ENCODE measurements at places on chromosomes 5 and 9.

DNA sequence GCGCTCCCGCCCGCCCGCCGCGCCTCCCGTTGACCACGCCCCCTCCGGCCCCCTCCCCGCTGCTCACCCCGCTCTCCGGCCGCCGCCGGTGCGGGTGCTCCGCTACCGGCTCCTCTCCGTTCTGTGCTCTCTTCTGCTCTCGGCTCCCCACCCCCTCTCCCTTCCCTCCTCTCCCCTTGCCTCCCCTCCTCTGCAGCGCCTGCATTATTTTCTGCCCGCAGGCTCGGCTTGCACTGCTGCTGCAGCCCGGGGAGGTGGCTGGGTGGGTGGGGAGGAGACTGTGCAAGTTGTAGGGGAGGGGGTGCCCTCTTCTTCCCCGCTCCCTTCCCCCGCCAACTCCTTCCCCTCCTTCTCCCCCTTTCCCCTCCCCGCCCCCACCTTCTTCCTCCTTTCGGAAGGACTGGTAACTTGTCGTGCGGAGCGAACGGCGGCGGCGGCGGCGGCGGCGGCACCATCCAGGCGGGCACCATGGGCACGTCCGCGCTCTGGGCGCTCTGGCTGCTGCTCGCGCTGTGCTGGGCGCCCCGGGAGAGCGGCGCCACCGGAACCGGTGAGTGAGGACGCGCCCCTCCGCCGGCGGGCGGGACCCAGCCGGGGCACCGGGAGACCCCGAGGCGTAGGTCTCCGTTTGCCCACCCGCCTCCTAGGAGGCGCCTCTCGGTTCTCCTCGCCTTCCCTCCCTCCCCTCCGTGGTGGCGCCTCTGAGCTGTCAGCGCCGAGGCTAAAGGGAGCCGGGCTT, at the start of gene VLDLR:
VLDLR (plus strand) TSS at position 66 of the 739 bp plus-strand sequence; CDS start at position 469, 403 bp downstream.
- no peak for DNase-seq

- no peak for DNase-seq
Measured at GRCh38 chr9:125180876-125181275, 8.7 kb downstream of the PPP6C start.

- DNase-seq: no peak
Measured at GRCh38 chr9:121192959-121193640, 8.6 kb downstream of the RAB14 start.

GRCh38 chr5:1563617-1564181, 39.9 kb upstream of the LPCAT1 start:
- no peak for DNase-seq

GRCh38 chr5:110768138-110768860, 29.5 kb downstream of the SLC25A46 start:
- peak; percentile 45 for DNase-seq

GRCh38 chr9:104539275-104539674, 2.6 kb upstream of the OR13C3 start:
- no peak for DNase-seq

DNA sequence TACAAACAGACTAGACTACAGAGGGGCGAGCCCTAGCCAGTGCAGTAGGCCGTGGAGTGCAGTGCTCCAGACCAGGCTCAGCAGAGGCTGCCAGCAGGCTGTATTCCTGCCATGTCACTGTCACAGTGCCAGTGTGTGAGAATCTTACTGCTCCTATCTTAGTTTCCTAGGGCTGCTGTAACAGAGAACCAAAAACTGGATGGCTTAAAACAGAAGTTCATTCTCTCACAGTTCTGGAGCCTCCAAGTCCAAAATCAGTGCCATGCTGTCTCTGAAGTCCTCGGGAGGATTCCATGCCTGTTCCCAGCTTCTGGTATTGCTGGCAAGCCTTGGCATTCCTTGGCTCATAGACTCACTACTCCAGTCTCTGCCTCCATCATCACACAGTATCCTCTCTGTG, 75.0 kb upstream of the SAP30L start:
- no peak for DNase-seq

DNA sequence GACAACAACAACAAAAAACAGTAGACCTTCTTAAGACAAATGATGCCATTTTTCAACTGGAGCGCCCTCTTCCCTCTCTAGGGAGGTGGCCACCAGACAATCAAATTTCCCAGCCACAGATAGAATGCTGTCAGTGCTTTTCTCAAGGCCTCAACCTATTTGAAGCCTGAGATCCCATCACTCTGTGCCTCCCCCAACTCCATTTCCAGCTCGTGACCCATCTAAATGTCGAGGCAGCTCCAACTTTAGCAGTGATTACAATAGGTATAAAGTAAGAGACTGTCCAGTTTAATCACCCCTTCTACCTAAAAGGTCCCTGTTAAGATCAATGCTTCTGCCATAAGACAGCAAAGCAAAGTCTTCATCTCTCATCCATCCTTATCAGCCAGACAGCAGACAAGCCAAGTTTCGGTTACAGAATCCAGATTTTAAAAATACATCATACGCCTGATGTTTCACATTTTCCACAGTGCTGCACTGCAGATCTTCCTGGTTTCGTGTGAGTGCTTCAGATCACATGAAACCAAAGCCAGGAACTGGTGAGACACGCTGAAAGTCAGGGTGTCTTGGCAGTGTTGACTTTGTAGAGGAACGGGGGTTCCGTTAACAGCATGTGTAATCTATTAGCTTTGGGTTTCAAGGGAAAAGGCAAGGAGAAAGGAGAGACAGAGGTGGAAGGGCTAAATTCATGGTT, 447.8 kb downstream of the ENC1 start:
- no peak for DNase-seq

GRCh38 chr9:114351932-114352331, 22.3 kb downstream of the ORM2 start:
- DNase-seq: no peak

DNA sequence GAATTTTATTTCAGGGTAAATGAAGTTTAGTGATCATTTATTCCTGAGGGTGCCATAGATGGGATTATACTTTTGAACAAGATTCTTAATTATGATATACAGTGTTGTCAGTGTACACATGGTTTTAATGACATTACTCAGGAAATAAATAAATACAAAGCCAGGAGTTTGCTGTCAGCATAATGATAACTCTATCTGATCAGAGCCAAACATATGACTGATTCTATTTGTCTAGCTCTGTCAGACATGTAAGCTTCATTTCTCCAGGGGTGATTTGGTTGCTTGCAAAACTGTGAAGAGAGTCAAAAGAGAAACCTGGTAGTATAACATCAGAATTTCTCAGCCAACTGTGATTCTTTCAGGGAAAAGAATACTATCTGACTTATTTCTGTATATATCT, 1425.8 kb upstream of the C9orf72 start:
- DNase-seq: no peak

GRCh38 chr9:133762488-133763271, 24.5 kb upstream of the SARDH start:
- no peak for DNase-seq

GRCh38 chr5:122035913-122036312, 42.1 kb downstream of the LOX start:
- no peak for DNase-seq

- DNase-seq: no peak
Measured at GRCh38 chr5:82987188-82987587, 90.0 kb downstream of the TMEM167A start.

DNA sequence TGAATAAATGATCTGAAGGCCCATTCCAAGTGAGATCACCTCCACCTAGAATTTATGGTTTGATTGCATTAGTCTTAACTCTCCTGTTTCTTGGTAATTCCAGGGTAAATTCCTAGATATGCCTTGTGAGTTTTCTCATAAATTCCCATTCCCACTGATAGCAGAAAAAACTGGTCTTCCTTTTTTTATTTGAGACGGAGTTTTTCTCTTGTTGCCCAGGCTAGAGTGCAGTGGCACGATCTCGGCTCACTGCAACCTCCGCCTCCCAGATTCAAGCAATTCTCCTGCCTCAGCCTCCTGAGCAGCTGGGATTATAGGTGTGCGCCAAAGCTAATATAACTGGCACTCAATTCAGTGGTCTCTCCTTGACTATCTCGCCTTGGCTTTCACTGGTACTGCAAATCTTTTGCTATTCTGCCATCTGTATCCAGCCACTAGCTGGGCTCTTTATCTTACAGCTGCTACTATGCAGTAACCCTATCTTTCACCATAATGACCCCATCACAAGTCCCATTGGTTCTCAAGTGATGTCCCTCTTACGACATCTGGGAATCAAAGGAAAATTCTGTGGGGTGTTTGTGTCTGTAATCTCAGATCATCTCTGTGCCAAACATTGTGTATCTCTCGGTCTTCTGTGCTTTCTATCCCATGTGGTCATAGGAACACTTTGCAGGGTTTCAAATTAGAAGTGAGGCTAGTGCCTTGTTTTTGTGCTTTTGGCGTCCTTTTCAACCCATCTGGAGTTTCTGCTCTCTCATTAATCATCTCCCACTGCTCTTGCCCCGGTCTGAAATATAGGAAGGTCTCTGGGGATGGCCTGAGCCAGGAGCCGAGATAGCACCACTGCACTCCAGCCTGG, 14.4 kb downstream of the HNRNPK start:
- no peak for DNase-seq

DNA sequence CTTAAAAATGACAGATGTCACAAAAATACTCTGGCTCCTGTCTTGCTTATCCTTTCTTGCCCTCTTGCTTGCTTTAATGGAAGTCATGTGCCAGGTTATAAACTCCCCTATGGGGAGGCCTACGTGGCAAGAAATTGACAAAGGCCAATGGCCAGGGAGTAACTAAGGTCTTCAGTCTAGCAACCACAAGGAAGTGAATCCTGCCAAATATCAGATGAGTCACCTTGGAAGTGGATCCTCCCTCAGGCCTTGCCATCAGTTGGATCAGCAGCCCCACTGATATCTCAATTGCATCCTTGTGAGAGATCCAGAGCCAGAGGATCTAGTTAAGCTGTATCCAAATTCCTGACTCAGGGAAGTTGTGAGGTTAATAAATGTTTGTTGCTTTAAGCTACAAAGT, 82.8 kb downstream of the CAAP1 start:
- peak; percentile 28 for DNase-seq

DNA sequence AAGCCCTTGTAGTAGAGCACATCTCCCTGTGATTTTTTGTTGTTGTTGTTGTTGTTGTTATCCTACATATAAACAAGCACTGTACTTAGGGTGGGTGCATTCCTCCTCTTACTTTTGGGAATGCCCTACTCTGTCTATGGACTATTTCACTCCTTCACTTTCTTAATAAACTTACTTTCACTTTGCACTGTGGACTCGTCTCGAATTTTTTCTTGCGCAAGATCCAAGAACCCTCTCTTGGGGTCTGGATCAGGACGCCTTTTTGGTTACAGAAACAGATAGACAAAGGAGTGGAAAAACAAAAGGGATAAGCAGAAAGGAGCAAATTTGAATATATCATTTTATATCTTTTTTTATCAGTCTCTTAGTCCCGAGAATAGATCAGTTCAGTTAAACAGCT, 14.4 kb upstream of the PAIP1 start:
- DNase-seq: no peak

DNA sequence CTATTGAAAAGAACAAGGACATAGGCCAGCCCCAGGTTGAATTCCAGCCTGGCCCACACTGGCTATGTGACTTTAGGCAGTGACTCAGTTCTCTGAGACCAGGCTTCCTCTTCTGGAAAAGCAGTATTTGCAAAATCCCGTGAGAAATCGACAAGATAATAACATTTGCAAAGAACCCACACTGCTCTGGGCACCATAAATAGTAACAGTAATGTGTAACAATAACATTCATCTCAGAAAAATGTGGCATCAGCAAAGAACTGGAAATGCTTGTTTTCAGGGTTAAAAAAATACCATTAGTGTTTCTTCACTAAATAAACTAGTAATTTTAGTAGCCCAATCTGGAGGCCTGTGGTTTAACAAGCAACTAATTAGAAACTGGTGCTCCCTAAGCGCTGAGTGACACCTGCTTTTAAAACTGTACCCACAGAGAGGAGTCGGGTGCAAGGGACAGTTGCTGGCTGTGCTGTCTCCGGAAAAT, 148.4 kb downstream of the TTLL11 start:
- peak; percentile 33 for DNase-seq

DNA sequence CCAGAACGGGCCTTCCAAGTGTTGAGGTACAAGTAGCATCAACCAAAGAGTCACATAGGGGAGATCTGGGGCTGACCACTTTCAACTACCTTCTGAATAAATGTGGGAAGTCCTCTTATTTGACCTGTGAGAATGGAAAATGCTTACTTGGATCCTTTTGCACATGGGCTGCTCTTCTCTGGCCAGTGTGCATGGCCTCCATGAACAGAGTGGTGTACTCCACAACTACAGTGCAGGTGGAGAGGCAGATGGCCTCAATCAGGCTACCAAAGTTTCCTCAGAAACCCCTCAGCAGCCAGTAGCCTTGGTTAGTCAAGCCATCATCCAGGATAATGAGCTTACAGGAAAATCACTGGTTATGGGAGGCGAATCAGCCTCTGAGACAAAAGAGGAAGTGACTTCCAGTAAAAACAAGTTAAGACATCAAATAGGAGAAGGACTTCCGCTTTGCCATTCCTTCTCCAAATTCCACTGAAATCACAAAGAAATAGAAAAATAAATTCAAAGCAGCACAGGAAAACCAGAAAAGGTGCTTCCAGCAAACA, 18.3 kb upstream of the FCHO2 start:
- DNase-seq: no peak

GRCh38 chr9:13432904-13433303, 153.4 kb upstream of the MPDZ start:
- no peak for DNase-seq

DNA sequence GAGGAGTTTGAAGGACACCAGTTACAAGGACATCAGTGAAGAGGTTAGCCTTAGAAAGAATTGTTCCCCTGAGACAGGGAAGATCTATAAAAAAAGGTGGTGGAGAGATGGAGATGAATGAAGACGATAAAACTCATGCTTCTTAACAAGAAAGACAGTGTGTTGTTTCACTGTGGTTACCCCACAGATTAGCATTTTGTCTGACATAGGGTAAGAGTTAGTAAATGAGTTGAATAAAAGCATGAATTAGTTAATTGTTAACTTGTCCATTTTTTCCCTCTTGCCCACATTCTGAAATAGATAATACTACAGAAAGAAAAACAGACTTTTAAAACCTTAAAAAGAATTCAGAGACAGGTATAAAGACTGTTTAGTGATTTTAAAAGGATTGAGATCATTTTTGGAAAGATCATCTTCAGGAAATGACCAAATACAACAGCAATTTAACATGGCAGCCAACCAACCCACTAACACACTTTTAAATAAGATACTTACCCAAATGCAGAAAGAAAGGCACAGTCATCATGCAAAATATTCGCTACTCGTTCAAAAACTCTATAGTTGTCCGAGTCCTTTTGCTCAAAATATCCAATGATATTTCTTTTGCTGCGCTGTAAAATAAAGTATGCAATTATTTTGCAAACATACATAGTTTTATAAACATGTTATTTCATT, 78.5 kb downstream of the ERP44 start:
- peak; percentile 8 for DNase-seq

All from fibroblast of skin of left biceps (primary cell).